ENCODE measurements at places on chromosomes 6 and 20.

DNA sequence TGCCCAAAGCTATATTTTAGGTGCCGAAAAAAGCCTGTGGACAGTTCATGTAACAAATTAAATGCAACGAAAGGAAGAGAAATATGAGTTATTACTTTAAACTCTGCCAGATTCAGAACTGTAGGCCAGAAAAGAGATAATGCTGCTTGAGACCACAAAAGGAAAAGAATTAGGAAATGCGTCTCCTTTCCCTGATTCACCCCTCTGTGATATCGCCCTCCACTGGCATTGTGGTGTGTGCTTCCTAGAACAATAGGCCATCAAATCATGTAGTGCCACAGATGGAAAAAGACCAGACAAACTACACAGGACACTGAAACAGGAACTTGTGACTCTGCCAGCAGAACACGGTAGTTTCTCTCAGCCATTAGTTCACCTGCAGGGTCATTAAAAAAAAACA, 14.7 kb upstream of the LAMA4 start:
- no peak for DNase-seq

DNA sequence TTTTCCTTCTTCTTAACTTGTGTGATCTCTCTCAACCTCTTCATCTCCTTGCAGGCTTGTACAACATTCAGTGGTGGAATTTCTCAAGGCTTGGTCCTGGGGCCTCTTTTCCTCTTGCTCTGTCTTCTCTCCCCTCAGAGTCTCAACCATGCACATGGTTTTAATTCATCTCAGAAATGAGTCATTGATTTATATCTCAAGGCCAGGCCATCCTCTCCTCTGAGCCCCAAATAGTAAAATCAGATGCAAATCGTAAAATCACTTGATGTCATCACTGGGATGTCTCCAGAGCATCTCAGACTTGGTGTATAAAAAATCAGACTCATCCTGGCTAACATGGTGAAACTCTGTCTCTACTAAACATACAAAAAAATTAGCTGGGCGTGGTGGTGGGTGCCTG, 85.0 kb downstream of the FNDC1 start:
- DNase-seq, result no peak

DNA sequence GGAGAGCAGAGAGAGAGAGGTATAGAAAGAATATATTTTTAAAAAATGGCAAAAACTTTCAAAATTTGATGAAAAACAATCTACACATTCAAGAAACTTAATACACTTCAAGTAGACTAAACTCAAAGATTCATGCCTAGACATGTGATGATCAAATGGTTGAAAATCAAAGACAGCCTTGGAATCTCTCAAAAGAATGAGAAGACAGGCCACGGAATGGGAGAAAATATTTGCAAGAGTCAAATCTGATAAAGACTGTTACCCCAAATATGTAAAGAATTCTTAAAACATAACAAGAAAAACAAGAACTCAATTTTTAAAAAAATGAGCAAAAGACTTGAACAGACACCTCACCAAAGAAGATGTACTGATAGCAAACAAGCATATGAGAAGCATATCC, 49.7 kb downstream of the THEMIS start:
- no peak for DNase-seq

DNA sequence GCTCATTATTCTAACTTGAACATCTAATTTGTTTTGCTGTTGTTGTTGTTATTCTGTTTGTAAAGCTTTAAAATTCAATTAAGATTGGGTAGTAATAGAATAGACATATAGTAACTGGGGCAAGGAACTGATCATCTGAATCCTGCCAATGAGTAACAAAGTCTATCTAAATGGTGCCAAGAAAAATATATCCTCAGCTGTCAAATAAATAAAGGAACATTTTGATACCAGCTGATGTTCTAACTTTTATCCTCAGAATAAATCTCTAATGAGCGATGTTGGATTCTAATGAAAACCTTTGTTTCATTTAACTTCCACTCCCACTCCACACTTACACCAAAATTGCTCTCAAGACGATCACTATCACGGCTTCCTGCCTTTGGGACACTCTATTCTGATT, 210.9 kb downstream of the TINAG start:
- DNase-seq, result no peak

GRCh38 chr20:22825076-22825475, 210.0 kb upstream of the SSTR4 start:
- no peak for DNase-seq

- DNase-seq, result no peak
Measured at GRCh38 chr6:154388803-154389202, 32.2 kb upstream of the IPCEF1 start.

- DNase-seq, result no peak
Measured at GRCh38 chr6:168196881-168197635, 118.0 kb upstream of the FRMD1 start.

- no peak for DNase-seq
Measured at GRCh38 chr6:143507358-143508145, 4.0 kb downstream of the FUCA2 start.

GRCh38 chr6:13112921-13113320, 215.4 kb downstream of the TBC1D7 start:
- DNase-seq, result no peak

GRCh38 chr6:19333936-19334335, 503.2 kb upstream of the ID4 start:
- no peak for DNase-seq

- DNase-seq, result no peak
Measured at GRCh38 chr6:6085928-6086668, 79.4 kb upstream of the NRN1 start.

GRCh38 chr6:141906569-141907080, 226.1 kb upstream of the GJE1 start:
- no peak for DNase-seq

DNA sequence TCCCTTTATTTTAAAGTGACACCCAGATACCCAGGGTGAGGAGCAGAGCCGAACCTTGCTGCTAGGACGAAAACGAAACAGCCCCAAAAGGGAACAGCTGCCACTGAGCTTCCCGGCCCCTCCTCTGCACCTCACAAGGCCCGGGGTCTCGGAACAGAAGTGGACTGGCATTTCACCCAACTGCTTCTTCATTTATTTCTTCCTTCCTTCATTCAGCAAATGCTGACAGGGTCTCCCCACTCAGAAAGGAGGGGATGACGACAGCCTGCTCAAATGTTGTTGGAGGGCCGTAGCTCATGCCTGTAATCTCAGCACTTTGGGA, 220.3 kb downstream of the PREX1 start:
- DNase-seq, result no peak

GRCh38 chr6:92752114-92752513, 667.2 kb downstream of the EPHA7 start:
- no peak for DNase-seq

DNA sequence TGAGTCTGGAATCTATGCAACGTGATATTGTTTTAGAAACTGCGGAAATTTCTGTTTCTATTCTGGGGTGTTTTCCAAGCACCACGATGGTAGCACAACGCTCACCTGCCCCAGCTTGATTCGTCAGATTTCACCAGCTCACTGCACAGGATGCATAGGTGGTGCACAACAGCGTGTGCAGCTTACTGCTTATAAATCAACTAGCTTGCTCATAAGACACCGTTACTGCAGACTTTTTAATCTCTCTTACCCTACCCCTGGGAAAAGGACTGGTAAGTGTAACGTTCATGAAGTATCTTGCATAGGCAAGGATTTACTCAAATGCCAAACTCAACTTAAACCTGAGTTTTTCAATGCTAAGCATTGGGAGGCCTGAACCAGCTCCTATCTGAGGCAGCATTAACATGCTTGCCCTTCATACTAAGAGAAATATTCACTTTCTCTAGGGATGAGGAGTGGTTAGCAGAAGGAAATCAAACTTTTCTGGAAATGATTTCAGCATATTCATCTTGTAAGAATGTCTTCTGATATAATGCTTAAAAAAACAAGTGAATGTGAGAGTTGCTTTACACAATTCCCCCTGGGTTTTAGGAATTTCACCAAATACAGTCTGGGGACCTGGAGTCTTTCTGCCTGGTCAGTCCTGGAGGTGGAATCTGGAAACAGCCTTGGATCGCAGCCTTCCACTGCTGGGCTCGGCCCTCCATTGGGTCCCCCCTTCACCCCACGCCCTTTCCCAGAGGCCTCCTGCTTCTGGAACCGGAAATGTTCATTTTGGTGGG, 100.6 kb downstream of the DACT2 start:
- DNase-seq, result no peak

DNA sequence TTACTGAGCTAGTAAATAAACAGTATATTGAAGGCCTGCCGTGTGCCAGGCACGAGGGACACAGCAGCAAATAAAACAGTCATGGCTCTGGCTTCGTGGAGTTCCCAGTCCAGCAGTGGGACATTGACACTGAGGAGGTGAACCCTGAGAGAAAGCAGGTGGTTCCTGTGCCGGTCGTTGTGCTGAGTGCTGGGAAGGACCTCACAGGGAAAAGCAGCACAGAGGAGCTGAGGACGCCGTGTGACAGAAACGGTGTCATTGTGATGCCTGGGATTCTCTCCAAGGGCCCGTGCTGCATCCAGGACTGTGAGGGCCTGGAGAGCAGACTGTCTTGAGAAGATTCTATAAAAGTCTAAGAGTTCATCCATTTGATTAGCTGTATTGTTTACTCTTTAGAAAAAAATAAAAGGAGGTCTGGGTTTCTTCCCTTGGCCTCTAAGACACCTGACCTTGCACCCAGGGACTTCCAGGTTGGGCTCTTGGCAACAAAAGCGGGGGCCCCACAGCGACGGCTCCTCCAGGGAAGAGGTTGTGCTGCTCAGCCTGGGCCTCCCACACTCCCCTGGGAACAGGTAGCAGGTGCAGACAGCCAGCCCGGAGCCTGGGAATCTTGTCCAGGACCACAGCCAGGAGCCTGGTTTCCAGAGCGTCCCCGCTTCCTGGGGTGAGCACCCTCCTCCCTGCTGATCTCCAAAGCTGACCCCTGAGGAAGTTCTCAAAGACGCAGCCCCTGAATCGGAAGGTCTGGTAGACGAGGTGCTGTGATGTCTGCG, 251.2 kb upstream of the PMEPA1 start:
- no peak for DNase-seq

- DNase-seq, result no peak
Measured at GRCh38 chr6:21342501-21342900, 251.1 kb upstream of the SOX4 start.

GRCh38 chr6:125013938-125014660, 51.9 kb downstream of the RNF217 start:
- no peak for DNase-seq

DNA sequence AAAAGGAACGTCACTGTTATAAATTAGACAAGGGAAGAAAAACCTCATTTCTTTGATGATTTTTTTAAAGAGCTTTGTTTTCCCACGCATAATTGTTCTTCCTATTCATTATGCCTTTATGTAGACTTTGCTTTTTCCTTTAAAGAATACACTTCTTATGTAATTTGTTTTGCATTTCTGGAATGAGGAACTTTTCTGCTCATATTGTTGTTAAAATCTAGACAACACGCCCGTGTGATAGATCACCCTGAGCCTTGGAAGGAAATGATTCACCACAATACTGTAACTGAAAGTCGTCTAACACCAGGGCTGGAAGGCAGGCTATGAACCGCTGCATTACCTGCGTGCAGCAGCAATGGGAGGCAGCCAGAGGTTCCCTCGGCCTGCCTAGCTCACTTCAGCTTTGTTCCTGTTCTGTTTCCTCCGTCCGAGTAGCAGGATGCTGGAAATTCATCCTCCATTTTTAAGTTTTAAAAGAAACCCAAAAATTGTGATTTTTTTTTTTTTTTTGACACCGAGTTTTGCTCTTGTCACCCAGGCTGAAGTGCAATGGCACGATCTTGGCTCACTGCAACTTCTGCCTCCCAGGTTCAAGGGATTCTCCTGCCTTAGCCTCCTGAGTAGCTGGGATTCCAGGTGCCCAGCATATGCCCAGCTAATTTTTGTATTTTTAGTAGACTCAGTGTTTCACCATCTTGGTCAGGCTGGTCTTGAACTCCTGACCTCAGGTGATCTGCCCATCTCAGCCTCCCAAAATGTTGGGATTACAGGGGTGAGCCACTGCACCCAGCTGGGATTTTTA, 49.6 kb upstream of the ZNF217 start:
- DNase-seq, result peak; percentile 28

DNA sequence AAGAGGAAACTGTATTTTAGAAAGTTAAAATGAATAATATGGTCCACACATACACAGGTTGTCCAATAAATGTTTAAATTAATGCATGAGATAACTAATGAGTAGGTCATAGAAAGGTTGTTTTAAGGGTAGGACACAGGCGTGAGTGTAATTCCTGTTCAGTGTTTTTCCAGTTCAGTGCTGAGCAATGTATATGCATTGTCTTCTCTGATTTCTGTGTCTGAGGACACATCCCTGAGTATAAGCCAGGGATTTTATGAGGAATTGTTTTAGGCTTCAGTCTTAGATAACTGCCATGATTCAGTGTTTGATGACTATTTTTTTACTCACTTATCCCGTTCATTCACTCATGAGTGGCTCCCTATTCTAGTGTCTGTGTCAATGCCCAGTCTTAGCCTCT, 298.5 kb upstream of the TBX18 start:
- DNase-seq, result no peak

- no peak for DNase-seq
Measured at GRCh38 chr6:160349814-160350350, 1.7 kb downstream of the SLC22A3 start.

All from activated CD4-positive, CD25-positive, alpha-beta regulatory T cell (primary cell).